ENCODE measurements at places on chromosomes 1 and 21.

- DNase-seq: no peak
Observed at GRCh38 chr1:195831789-195832188, 776.5 kb downstream of the KCNT2 start.

DNA sequence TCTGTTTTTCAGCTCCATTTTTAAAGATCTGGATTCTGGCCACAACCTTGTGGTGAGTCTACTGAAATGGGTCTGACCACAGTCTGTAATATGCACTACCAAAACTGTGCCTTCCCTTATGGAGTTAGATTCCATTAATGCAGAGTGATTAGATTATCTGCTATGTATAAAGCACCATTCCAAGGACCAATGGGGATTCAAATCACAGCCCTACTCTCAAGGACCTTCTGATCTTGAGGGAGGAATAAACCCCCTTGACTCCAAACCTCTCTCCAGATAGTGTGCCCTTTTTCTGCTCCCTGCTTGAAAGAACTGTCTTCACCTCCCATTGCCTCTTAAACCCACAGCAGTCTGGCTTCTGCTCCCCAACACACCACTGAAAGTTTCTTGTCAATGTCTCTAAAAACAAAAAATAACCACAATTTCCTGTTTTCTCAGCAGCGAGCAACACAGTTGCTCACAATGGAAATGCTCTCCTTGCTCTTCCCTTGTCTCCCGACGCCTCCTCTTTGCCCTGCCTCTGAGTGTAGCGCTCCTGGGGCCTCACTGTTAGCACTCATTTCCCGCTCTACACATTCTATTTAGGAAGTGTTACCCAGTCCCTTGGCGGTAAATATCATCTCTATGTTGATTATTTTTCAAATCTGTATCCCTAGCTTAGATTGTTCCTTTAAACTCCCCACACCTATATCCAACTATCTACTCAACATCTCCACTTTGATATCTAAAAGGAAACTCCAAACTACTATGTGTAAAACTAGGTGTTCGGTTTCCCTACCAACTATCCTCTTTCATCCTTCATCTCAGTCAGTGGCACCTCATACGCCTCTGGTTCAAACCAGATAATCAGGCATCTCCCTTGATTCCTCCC is 13.6 kb downstream of the PCNX2 start:
- peak; percentile 3 for DNase-seq

DNA sequence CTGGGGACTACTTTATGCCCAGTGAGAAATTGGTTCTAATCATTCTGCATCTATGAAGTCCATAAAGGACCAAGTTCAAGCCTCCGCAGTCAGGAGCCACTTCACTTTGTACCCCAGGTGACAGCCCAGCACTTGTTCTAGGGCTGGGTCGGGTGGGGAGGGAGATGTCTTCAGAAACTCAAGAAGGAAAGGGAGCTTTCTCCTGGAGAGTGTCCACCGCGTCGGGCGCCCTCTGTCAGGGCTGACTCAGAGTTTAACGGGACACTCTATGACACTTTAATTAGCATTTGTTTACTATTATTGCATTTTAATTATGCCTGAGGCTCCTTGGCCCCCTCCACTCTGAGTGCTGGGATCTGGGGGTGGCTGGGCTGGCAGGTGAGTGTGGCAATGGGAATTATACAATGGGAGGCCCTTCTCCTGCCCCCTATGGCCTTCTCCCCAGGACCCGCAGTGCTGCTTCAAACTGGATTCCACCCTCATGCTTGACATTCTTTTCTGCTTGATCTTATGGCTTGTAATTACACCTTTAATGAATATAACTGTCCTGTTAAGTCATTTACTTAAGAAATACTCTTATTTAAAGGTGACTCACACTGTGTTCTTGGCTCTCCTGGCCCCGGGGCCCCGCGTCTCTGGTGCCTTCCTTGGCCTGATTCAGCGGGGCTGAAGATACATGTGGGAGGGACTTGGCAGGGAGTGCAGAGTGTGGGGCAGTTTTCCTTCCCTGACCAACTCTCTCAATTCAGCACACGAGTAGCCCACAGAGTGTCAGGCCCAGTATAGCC is 136.6 kb downstream of the PLXNA2 start:
- no peak for DNase-seq

GRCh38 chr1:181250038-181250437 is 161.5 kb downstream of the IER5 start:
- DNase-seq: no peak

DNA sequence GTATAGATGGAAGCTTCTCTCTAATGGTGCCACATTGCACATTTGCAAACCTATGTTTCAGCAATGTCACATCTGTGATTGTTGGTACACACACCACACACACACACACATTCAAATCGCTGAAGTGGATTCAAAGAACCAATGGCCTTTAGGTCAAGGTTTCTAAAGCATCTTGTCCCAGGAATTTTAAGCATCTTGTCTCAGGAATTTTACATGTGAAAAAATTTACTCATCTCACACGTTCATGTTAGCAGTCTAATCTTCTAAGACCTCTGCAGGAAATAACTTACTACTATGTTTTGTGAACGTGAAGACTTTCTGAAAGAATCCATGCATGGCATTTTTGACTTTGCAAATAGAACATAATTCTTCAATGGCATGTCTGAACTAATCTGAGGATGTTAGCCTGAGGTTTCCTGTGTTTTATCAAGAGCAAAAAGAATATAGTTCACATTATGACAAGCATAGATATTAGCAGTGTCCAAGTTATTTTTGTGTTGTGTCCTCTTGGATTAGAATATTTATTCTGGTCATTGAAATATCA is 125.1 kb downstream of the CYYR1 start:
- no peak for DNase-seq

GRCh38 chr1:50492142-50492541 is 68.9 kb upstream of the DMRTA2 start:
- no peak for DNase-seq

DNA sequence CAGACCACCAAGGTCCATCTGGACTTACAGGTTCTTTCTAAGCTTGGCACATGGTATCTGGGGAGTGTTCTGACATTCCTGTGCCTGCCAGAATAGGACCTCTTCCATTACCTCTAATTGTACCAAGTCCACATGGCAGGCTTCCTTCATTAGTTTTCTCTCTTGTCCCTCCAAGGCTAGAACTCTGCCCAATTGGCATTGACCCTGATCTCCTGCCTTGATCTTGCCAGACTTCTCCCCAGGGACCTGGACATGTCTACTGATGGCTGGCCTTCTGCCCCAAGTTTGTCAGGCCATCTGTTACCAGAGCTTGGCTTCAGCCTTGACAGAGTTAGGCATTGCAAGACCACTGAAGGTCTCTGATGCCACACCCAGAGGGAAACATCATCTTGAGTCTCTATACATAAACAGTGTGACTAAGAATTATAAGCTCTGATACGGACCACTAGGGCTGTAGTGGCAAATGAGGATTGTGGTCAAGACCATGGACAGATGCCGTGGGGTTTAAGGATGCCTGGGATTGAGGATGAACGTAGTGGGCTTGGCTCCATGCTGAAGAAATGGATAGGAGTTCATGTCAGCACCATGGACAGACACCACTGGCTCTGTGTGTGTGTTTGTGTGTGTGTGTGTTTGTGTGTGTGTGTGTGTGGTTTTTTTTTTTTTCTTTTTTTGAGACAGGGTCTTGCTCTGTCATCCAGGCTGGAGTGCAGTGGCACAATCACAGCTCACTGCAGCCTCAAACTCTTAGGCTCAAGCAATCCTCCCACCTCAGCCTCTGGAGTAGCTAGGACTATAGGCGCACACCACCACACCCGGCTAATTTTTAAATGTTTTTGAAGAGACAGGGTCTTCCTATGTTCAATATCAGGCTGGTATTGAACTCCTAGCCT is 19.5 kb upstream of the PSMB2 start:
- peak; percentile 25 for DNase-seq

DNA sequence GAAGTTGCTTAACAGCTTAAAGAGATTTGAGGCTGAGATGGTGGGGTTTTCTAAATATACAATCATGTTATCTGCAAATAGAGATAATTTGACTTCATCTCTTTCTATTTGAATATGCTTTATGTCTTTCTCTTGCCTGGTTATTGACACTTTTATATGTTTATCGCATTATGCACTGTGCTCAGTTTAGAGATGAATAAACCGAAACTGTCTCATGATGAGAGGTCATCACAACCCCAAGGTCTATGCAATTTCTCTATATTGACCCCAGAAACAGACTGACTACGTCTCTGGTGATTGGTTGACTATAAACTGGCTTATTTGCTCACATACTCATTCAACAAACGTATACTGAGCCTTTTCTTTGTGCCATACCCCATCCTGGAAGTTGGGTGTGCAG is 117.9 kb upstream of the NRIP1 start:
- DNase-seq: no peak
